SK-MEL-5 (cell line): ENCODE measurements at places on chromosomes 6 and 20.

DNA sequence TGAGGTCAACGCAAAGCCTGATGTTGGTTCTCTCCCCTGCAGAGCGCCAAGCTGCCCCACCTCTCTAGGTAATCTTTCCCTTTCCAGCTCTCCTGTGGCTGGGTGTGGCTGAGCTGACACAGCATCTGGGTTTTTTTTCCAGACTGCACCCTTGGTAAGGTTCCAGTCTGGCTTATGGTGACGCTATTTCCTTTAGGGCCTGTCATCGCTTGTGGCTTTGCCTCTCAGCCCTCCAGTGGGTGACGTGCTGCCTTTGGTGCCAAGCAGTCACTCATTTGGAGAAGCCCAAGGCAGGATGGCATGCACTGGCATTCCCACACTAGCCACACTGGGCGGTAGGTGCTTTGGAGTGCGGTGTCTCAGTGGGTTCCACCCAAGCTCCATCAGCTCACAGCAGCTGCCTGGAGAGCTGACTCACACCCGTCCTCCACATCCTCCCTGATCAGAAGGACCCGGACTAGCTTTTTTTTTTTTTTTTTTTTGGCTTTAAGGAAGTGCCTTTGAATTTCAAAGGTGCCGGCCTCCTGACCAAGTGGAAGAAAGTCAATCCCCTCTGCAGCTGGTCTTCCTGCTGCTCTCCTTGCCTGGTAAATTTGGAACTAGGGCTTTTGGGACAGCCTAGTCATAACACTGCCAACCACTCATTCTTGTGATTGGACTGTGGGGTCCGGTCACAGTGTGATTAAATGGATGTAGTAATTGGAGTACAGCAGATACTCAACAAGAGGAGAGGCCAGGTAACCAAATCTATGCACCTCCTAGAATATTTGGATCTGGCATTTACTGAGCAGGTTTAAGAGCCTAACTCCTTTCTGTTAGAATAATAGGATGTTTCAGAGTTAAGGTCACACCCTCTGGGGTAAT is 153.6 kb downstream of the CD83 start:
- no peak for DNase-seq

DNA sequence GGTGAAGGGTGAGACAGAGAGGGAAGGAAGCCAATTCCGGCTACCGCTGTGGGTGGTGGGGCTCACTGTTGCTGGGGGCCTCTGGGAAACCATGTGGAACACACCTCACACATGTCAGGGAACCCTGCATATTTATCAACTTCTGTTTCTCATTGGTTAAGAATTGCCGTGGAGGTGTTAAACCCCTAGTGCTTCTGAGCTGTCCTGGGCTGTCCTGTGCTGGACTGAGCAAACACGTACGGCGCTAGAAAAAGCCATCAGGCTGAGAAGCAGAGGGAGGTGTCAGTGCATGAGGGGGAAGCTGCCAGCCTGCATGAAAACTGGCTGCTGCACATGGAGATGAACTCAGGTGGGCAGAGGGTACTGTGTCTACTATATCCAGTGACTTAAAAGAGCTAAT is 103.9 kb upstream of the JAG1 start:
- DNase-seq: no peak

GRCh38 chr6:153976921-153977693 is 61.9 kb upstream of the OPRM1 start:
- DNase-seq: no peak

DNA sequence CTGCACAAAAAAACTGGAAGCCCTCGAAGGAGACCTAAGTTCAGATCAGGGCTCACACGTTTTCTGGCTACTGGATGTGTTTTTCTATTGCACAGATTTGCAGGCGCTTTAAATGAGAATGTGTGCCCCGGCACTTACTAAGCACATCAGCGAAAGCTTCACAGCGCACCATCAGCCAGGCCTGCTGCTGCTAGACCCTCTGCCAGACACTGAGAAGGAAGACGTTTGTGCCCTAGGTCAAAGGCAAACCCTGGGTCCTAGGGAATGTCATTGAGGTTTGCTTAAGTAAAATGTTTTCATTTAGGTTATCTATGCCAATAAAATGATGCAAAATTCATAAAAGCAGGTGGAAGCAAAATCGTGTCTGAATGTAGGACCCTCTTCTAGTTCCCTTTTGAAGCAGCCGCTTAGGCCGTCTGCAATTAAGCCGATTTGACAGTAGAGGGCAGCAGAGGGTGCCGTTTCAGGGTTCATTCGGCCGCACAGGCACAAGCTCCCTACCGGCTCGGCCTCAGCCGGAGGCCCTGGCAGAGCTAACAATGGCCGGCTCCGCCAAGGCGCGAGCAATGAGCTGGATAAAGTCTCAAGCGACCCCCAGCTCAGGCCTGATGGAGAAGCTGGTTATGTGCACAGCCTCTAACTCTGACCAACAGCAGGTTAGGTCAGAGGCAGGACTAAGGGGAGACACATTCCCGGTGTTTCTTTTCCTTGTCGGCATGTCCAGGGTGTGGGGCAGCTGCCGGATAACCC is 107.2 kb upstream of the FOXA2 start:
- DNase-seq: peak; percentile 81

DNA sequence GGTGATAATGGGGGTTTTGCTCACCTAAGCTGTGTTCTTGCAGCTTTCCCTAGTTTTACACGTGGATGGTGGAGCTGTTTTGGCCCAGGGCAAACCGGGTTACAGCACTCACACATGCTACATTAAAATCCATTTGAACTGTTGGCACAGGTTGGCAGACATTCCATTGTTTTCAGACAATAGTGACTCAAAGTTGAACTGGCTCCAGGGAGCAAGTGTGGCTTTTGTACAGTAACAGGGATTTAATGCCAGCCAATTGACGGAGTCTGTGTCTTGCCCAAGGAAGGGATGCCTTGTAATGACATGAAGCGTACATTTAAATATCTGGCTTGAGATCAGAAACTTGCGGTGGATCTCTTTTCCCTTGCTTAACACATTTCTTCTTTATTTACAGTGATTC is 183.1 kb downstream of the DTNBP1 start:
- no peak for DNase-seq

- DNase-seq: no peak
Observed at GRCh38 chr20:12201289-12201991, 283.7 kb downstream of the BTBD3 start.

DNA sequence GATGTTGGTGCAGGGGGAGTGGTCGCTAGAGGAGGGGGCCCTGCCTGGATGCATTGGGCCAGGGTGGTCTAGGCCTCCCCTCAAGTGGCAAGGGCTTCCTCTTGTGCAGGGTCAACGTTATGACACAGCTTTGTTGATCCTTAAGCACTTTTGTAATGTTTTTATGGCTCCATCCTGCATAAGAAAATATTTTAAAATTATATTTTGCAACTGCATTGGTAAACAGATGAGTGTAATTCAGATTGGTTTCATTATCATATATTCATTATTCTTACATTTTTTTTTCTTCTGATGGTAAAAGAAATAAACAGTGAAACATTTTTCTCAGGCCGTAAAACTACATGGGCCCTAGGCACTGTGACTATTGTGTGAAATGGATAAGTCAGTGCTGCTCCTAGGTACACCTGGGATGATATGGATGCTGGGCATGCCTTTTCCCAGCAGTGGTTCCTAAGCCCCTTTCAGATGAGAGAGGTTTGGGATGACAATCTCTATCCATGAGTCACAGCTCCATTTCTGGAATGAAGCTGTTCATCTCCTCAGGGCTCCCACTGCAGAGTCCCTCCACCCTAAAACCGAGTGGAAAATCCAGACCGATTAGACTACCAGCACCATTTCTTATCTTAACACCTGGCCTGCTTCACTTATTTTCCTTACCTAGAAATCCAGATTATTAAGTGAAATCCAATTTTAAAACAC is 5.8 kb upstream of the SIM1 start:
- DNase-seq: no peak

DNA sequence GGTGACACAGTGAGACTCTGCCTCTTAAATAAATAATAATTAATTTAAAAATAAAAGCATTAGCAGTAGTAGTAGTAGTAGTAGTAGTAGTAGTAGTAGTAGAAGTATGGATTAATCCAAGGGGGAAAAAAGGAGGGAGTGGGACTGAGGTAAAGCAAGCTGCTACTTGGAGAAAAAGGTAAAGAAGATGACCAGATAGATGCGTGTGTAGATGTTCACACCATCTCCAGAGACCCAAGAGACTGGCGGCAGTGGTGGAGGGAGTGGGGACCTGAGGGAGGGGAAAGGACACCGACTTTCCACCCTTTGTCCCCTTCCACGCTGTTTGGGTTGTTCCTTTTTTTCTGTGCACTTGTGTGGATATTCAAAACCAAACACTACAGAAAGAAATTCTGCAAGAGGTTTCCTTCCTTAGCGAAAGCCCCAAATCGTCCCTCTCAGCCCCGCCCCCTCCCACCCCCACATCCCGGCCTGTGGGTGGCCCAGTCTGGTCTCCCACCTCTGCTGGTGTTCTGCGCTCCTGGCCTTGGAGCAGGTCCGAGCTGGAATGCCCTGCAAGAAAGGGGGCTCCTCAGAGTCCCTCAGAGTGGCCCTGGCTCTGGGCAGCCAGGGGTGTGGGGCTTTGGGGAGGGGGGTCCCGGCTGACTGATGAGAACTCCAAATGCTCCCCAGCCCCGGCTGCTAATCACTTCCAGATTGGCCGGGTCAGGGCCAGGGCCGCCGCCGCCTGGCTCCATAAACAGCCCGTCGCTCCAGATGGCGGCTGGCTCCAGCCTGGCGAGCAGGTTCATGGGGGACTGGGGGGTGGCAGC is 60.2 kb downstream of the UBE2V1 start:
- no peak for DNase-seq

GRCh38 chr6:99378636-99379035 is 15.4 kb downstream of the COQ3 start:
- no peak for DNase-seq

GRCh38 chr20:37365760-37366638 is 20.1 kb downstream of the SRC start:
- DNase-seq: no peak

DNA sequence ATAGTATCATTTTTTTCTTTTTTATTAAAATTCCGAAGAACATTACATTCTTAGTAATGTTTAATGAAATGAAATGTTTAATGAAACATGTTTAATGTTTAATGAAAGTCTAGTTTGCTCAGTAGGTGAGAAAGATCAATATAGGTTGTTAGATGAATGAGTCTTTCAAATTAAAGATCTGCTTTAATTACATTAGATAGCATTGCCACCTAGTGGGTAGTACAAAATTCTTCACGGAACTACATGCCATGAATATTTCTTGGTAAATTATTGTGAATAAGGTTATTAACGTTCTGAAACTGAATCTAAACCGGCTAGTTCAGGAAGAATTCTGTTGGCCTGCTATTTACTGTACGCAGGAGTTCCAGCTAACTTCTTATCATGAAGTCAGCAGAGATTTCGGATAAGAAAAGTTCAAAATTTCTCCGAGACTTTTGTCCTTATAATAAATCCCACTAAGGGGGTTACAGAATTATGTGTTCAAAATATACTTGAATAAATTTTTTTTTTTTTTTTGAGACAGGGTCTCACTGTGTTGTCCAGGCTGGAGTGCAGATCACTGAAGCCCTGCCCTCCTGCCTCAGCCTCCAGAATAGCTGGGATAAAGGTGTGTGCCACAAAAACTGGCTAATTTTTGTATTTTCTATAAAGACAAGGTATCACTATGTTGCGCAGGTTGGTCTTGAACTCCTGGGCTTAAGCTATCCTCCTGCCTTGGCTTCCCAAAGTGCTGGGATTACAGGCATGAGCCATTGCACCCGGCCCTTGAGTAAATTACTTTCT is 7.9 kb upstream of the GMNN start:
- DNase-seq: peak; percentile 66

GRCh38 chr6:142009647-142010046 is 123.1 kb upstream of the GJE1 start:
- peak; percentile 50 for DNase-seq

DNA sequence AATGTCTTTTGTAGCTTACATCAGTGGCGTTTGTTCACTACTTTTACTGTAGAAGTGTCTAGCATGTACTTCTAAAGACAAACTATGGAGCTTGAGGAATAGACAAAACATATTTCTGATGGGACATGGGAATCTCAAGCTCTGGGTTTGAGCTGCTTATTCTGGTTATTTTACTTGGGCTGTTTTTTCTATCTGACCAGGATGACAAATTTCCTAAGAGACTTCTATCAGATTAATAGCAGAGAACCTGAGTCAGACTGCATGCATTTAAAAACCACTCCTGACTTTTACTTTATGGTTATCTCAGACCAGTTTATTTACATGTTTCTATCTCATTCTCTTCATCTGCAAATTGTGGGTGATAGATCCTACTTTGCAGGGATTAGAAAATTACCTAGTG is 1282.3 kb upstream of the GJE1 start:
- DNase-seq: no peak

- no peak for DNase-seq
Observed at GRCh38 chr6:114203460-114203859, 139.4 kb downstream of the HS3ST5 start.

DNA sequence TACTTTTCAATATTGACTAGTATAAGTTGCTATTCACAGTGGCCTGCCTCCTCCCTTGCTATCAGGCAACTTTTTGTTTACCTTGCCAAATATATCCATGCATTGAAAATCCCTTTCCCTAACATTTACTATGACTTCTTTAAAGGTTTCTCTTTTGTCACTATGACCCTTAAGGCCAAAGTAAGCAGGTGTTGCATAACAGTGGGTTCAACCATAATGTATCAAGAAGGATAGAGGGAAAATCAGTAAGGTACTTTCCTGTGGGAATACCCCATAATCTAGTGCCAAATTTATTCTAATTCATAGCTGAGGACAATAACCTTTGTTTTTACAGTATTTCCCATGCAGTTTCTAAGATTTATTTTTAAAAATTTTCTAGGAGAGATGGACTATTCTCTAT is 527.6 kb downstream of the CDKAL1 start:
- no peak for DNase-seq

GRCh38 chr6:157763129-157763903 is 59.7 kb upstream of the SNX9 start:
- peak; percentile 39 for DNase-seq

GRCh38 chr20:36102809-36103596 is 51.5 kb upstream of the EPB41L1 start:
- DNase-seq: no peak

DNA sequence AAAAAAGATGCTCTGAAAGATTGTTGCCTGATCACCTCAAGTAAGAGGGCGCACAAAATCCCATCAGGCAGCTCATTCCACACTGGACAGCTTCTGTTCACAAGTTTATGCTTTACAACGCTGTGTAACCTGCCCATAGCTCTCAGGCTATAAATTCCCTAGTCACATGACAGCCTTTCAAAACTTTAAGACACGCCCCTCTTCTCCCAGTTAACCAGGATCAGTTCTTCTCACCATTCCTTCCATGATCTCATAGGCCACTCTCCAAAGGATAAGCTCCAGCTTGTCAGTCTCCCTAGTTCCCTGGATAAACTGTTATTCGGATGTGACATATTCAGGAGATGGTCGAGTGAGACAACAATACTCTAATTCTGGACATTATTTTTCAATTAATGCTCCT is 15.0 kb downstream of the ADNP start:
- peak; percentile 67 for DNase-seq
